ENCODE measurements at places on chromosomes 5 and 9.

- no peak overlapping the region for H3K4me3 ChIP-seq
- no peaks in the 10 kb centered on the region for H3K36me3 ChIP-seq
- H3K27ac ChIP-seq = no peak overlapping the region
- H3K27me3 ChIP-seq = no peaks in the 10 kb centered on the region
- H3K4me1 ChIP-seq = peaks cover 3% of the 10 kb centered on the region
Measured at GRCh38 chr5:139088024-139088423, 110.1 kb downstream of the SIL1 start.

DNA sequence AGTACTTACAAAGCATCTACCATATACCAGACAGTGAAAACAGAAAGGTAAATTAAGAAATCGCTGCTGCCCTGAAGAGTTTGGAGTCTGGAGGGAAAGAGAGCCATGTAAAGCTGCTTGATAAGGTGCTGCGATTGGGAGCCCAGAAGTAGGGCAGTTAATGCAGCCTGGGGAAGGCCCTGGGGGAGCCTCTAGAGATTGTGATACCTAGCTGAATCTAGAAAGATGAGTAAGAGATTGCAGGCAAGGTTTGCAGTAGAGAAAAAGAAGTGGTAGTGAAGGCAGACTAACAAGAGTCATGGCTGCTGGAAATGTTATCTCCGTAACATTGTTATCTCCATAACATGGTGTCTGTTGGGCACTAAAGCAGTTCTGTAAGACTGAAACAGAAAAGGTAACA, 24.0 kb upstream of the GLIPR2 start:
- no peaks in the 10 kb centered on the region for H3K4me1 ChIP-seq
- no peaks in the 10 kb centered on the region for H3K27me3 ChIP-seq
- no peak overlapping the region for H3K27ac ChIP-seq
- peaks cover 5% of the 10 kb centered on the region for H3K36me3 ChIP-seq
- no peak overlapping the region for H3K4me3 ChIP-seq
- DNase-seq = no peak

- no peak overlapping the region for H3K27ac ChIP-seq
- no peak for DNase-seq
- H3K27me3 ChIP-seq = no peaks in the 10 kb centered on the region
- H3K4me1 ChIP-seq = no peaks in the 10 kb centered on the region
- H3K4me3 ChIP-seq = no peak overlapping the region
Measured at GRCh38 chr5:133124891-133125290, 73.1 kb downstream of the HSPA4 start.

DNA sequence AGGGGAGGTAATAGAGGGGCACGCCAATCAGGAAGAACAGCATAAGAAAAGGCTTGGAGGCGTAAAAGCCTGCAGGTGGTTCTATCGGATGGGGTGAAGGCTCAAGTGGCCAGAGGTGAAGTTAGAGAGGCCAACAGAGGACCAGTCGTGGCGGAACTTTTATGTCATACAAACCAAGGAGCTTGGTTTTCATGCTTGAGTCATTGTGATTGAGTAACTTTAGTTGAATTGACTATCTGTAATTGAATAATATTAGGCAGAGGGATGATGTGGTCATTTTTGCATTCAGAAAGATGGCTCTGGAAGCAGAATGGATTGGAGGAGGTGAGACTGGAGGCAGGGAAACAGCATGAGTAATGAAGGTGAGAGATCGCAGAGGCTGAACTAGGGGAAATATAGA, 7.2 kb upstream of the SPINK4 start:
- H3K36me3 ChIP-seq = no peaks in the 10 kb centered on the region
- no peak overlapping the region for H3K27ac ChIP-seq
- no peak for DNase-seq
- H3K27me3 ChIP-seq = no peaks in the 10 kb centered on the region
- H3K4me1 ChIP-seq = no peaks in the 10 kb centered on the region

DNA sequence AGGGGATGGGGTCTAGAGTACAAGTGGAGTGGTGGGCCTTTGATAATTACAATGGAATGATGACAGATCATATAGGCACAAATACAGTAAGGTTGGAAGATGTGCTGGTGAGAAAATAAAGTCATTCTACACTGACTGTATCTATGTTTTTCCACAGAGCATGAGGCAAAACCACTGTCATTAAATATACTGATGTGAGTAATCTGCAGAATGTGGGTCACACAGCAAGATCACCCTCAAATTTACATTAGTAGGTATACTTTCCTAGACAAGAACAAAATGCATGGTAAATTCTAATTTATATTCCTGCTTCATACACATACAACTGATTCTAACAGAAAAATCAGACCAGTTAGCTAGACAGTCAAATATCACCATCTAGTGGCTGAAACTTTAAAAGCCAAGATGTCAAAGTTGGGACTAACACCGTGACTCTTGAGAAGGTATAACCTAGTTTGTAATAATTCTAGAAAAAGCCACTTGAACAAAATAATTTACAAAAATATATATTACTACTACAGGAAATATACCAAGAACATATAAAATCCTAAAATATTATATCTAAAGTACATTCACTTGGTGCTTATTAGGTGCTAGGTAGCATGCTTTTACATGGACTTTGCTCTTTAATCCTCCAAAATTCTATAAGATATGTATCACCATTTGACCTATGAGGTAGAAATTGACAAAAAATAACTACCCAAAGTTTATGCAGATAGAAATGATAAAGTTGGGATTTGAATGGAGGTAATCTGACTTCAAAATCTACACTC, 19.5 kb downstream of the TTC33 start:
- no peaks in the 10 kb centered on the region for H3K4me1 ChIP-seq
- no peak overlapping the region for H3K27ac ChIP-seq
- no peak overlapping the region for H3K4me3 ChIP-seq
- DNase-seq = peak; percentile 71
- H3K27me3 ChIP-seq = no peaks in the 10 kb centered on the region

DNA sequence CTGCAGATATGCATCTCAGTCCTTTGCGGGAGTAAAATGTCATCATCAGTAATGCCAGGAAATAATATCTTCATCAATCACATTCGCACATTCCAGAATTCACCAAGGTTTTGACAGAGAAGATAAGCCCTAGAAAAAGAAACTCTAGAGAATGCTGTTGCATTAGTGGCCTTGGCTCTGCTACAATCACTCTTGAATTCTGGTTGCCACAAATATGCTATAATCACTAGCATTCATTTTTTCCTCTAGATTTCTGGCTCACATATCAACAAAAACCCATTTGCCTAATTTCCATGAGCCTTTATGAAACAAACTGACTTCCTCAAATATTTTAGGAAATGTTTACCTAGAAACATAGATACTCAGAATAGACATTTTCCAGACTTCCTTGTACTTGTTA, 653.4 kb downstream of the ANXA1 start:
- H3K36me3 ChIP-seq = no peaks in the 10 kb centered on the region
- no peaks in the 10 kb centered on the region for H3K27me3 ChIP-seq
- no peaks in the 10 kb centered on the region for H3K4me1 ChIP-seq
- H3K4me3 ChIP-seq = no peak overlapping the region
- H3K27ac ChIP-seq = no peak overlapping the region
- no peak for DNase-seq

DNA sequence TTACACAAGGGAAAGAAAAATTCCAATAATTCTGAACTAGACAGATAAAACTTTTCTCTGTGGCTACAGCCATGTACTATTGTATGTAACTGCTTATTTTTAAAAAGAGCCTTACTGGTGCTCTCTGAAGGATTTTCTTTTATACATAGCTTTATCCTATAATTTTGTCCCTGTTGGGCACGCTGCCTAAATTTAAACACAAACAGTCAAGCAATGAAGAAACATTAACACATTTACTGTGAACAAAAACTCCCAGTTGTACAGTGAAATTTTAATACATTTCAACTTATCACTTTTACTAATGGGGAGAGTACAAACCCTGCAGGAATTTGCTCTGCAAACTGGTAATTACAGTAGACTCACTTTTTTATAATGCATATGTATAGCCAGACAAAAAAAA, 273.3 kb downstream of the BNC2 start:
- H3K27ac ChIP-seq = no peak overlapping the region
- H3K4me1 ChIP-seq = no peaks in the 10 kb centered on the region
- no peaks in the 10 kb centered on the region for H3K27me3 ChIP-seq
- no peaks in the 10 kb centered on the region for H3K36me3 ChIP-seq
- no peak for DNase-seq

DNA sequence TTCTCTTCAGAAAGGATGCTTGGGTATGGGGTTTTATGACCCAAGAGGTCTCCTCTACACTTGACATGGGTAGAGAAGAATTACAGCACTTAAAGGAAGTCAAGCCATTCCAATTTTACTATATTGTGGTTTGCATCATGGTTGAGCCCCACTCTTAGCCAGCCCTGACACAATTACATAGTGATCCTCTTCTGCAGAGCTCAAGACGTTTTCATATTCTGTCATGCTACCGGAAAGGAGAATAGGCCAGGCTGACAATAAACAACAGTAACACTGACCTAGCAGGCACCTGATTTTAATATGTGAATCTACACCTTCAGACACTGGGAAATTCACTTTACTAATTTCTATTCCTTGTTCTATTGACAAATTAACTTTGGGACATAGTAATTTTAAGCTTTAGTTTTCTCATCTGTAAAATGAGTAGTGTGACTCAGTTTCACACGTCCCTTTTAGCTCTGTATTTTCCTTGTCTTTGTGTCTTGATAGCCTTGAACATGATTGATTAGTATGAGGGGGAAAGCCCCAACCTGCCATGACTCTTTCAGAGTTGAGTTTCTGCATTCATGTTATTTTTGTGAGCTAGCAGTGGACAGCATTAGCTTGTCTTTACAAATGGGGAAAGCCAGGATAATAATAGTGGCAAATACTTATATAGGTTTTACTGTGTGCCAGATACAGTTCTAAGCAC, 83.8 kb downstream of the SV2C start:
- no peaks in the 10 kb centered on the region for H3K36me3 ChIP-seq
- no peak overlapping the region for H3K4me3 ChIP-seq
- no peaks in the 10 kb centered on the region for H3K4me1 ChIP-seq
- no peak overlapping the region for H3K27ac ChIP-seq

GRCh38 chr5:116672203-116672602, 97.6 kb upstream of the SEMA6A start:
- H3K27ac ChIP-seq = no peak overlapping the region
- no peaks in the 10 kb centered on the region for H3K36me3 ChIP-seq
- H3K4me1 ChIP-seq = no peaks in the 10 kb centered on the region

DNA sequence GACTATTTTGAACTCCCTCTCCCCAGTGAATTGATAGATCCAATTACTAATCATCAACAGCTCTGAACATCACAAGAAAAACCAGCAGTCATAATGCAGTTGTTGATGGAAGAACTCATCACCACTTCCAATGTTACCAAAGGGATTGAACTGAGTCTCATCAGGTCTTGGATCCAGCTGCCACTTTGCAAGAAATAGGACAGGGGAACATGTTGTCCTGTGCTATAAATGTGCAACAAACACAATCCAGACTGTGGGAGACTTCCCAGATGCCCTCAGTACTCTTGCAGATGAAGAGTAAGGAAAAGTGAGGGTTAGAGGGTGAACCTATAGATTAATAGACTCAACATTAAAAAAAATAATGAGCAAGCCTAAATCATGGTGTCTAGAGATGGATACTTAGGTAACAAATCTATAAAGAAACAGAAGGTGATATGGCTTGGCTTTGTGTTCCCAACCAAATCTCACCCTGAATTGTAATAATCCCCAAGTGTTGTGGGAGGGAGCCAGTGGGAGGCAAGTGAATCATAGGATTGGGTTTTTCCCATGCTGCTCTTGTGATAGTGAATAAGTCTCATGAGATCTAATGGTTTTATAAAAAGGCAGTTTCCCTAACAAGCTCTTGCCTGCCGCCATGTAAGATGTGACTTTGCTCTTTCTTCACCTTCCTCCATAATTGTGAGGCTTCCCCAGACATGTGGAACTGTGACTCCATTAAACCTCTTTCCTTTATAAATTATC, 63.4 kb upstream of the PAPPA start:
- H3K4me3 ChIP-seq = no peak overlapping the region
- no peaks in the 10 kb centered on the region for H3K27me3 ChIP-seq
- H3K36me3 ChIP-seq = no peaks in the 10 kb centered on the region
- DNase-seq = no peak

DNA sequence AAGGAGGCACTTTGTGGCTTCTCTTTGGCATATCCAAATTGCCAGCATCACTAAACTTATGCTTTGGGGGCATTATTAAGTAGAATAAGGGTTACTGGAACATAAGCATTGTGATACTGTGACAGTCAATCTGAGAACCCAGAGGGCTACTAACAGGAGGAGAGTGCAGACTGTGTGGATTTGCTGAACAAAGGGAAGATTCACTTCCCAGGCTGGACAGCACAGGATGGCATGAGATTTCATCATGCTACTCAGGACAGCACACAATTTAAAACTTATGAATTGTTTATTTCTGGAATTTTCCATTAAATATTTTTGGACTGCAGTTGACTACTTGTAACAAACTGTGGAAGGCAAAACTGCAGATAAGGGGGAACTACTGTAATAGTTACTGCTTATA, 212.5 kb downstream of the TMC1 start:
- no peak overlapping the region for H3K4me3 ChIP-seq
- H3K4me1 ChIP-seq = no peaks in the 10 kb centered on the region
- no peaks in the 10 kb centered on the region for H3K36me3 ChIP-seq
- DNase-seq = no peak
- no peaks in the 10 kb centered on the region for H3K27me3 ChIP-seq

DNA sequence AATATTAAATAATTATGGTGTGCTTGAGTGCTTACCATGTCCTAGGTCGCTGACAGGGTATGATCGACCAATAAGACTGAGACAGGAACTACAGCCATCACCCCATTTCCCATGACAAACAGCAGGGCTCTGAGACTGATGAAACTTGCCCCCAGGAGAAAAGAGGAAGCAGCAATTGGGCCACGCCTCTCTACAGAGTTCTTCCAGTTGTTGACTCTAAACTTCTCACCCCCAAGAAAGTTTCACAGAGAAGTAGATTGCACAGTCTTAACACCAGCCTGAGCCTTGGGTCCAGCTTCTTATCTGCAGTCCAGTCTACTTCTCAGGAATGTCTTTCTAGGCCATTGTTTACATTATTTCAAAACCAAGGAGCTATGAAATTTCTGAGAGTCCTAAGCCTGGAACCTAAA, 182.2 kb upstream of the ANKRD55 start:
- H3K4me1 ChIP-seq = no peaks in the 10 kb centered on the region
- no peak overlapping the region for H3K27ac ChIP-seq
- no peak for DNase-seq

DNA sequence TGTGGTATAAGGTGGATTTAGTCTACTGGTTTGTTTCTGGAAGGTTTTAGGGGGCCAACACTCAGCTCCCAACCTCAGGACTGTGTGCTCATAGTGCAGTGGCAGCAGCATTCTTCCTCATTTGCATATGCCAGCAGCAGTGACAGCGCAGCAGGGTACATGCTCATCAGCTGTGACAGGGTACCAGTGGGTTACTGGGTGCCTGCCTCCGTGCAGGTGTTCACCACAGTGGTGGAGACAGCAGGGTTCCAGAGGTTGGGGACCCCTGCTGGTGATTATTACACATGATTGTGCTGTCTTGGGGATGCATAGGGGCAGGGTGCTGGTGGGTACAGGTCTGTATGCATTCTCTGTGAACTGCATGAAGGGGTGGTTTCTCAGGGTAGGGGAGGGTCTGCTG, 45.5 kb upstream of the IFNE start:
- H3K4me3 ChIP-seq = no peak overlapping the region
- H3K4me1 ChIP-seq = no peaks in the 10 kb centered on the region
- peak; percentile 7 for DNase-seq
- H3K27ac ChIP-seq = no peak overlapping the region
